ENCODE measurements at places on chromosomes 12 and 14. TPM values are rescaled to one million over a fixed set of nuclear protein-coding genes. Genes with fewer than 3 reads are reported as not detected.

BATF gene
- total RNA-seq = not detected

PPFIA2 gene
- 0.47 TPM for total RNA-seq

GRCh38 chr14:104739546-104740516 is 13.1 kb upstream of the SIVA1 start:
- DNase-seq = no peak

DNA sequence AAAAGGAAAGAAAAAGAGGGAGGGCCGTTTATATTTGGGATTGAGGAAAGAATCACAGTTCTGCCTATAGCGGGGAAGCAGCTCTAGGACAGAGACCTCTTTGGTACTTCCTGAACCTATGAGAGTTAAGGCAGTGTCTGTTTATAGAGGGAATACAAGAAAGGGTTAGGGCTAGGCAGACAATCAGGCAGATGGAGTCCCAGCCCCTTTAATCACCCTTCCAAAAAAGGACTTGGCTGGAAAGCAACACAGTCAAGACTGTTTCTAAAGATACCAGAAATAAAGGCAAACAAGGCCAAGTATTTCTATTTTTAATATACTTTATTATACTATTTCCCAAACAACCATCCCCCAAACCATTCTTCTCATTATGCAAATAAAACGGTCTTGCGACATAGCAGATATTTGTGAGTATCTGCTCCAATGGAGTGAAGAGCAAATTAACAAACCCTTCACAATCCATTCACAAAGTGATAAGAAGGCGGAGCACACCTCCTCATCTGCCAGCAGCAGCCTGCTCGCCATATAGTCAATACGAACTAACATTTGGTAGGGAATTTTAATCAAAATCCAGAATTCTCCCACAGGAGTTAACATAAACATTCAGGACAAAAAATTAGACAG is 697 bp upstream of the GRIP1 start:
- no peak for DNase-seq

DNA sequence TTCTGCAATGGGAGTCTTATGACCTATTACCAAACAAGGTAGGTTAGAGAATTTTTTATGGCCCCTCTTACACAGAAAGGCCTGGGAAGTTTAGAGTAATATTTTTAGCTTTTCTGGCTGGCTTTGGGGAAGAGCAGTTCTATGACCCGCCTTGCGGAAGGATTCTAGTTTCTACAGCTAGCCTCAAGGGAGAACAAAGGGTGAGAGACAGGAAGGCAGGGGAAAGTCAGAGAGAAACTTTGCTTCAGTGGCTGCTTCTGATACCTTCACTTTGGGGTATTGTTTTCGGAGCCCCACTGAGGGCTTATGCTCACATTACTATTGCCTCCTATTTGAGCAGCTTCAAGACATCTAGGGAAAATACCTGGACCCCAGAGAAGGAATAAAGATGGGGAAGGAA is 80.7 kb upstream of the NUDT4 start:
- no peak for DNase-seq

DNA sequence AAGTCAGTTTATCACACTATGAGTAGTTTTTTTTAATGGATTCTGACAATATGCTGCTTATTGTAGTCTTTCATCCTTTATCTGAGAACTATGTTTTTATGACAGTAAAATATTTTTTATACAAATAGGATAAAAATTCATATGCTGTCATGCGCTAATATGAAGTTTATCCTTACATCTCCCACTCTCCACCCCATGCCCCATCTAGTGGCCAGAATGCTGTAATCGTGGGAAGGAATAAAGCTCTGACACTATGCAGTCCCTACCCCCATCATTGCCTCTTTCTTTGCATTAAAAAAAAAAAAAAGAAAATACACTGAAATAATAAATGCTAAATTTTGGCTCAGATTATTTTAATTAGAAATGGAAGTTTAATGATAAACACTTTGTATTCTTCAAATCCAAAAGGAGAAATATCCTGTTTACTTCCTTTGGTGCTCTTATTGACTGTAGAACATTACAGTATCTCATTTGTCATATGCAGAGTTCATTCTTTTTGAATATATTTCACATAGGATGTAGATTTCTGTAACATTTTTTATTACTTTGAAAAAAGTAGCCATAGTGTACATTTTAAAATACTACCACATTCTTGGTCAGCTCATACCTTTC is 145.9 kb upstream of the SLCO1C1 start:
- DNase-seq = peak; percentile 5

- DNase-seq = no peak
Observed at GRCh38 chr12:98464190-98464589, 51.2 kb upstream of the TMPO start.

DNA sequence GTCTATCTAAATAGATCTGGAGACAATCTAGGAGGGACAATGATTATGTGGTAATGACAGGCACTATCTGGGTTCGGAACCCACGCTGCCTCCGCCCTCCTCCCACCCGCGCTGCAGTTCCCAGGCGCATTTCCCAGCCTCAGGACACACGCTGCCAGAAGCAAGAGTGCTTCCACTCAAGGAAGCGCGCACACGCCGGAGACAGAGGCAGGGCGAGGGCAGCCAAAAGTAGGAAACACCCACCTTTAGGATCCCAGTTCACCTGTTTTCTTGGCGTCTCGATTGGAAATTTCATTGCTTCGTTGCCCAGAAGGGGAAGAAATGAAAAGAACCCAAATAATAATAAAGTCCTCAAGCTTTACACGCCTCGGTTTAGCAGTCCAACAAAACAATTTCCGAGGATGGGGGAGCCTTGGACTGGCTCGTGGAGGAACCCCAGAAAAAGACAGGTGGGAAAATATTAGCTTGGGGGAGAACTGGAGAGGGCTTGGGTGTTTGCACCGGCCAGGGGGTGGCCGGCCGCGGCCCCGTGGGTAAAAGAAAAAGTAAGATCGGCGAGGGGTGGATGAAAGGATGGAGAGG is 474 bp downstream of the KCNK10 start:
- no peak for DNase-seq

GRCh38 chr12:98686603-98687002 is 41.5 kb downstream of the APAF1 start:
- no peak for DNase-seq

GRCh38 chr14:29444805-29445204 is 482.8 kb downstream of the PRKD1 start:
- no peak for DNase-seq

NKX2-1 gene
- not detected for total RNA-seq

DNA sequence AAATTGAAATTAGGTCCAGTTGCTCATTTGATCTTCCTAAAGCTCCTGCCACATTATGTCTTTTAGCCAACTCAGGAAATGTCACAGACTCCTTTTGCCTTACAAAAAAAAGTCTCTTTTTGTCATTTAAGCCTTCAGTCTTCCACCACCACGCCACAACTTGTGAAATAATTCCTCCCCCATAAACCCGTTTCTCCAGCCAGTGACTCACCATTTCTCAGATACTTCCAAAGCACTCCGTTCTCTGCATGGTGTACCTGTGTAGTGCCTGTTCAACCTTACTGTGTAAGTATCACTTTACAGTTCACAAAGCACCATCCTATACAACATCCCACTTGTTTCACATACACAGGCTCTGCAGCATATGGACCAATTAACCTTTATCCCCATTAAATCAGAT is 139.5 kb upstream of the AEBP2 start:
- DNase-seq = no peak

FLRT2 gene
- 15.8 TPM for total RNA-seq

- DNase-seq = no peak
Observed at GRCh38 chr14:66539034-66539433, 31.1 kb downstream of the GPHN start.

DNA sequence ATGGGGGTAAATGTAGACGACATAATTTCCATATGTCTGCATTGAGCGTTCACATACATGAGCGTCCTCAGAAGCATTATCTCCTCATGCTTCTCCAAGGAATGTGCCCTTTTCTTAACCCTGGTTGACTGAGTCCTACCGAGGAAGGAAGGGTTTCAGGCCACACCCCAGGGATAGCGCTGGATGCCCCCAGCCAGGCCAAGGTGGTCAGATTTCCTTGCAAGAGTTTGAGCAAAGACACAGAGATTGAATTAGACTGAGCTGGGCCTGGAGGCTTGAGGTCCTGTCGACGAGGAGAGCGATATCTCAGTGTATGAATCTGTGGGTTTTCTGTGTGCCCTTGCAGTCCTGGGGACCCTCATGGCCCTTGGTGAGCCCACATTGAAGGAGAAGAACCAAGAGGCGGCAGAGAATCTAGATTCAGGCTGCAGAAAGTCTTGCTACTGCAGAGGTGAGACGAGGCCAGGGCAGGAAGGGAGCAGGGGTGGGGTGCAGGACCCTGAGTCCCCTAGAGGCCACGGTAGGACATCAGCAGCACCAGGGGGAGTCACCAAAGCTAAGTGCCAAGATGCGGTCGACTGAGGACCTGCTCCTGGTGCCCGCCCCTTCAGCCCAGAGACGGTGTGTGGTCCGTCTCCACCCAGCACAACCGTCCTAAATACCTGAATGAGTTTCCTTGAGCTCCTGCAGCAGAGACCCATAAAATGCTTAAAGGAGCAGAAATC is 94.7 kb upstream of the DIO3 start:
- peak; percentile 32 for DNase-seq

- DNase-seq = no peak
Observed at GRCh38 chr12:106647793-106648514, 65.2 kb downstream of the RFX4 start.

DNA sequence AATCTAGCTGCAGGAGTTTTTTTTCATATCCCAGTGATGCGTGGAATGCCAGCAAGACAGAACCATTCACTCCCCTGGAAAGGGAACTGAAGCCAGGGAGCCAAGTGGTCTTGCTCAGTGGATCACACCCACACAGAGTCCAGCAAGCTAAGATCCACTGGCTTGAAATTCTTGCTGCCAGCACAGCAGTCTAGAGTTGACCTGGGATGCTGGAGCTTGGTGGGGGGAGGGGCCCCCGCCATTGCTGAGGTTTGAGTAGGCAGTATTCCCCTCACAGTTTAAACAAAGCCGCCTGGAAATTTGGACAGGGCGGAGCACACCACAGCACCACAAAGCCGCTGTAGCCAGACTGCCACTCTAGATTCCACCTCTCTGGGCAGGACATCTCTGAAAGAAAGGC is 86.9 kb upstream of the STXBP6 start:
- no peak for DNase-seq

C3AR1 gene
- 1.9 TPM for total RNA-seq

DNA sequence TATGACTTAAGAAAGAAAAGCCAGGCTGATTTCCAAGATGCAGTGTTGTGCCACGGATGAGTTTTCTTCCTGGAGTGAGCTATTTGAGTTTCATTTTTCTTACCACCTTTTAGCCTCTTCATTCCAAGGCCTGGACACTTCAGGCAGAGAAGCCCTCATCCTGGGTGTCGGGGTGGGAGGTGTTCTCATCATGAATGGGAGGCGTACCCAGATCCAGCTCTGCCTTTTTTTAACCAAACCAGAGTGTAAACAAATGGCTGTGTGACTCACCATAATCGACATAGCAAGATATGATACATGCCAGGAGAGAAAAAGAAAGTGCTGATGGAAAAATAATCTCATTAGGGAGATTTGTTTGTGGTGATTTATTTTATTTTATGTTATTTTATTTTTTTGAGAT is 79.9 kb downstream of the ARF6 start:
- DNase-seq = peak; percentile 84

PMCH gene
- not detected for total RNA-seq

DNA sequence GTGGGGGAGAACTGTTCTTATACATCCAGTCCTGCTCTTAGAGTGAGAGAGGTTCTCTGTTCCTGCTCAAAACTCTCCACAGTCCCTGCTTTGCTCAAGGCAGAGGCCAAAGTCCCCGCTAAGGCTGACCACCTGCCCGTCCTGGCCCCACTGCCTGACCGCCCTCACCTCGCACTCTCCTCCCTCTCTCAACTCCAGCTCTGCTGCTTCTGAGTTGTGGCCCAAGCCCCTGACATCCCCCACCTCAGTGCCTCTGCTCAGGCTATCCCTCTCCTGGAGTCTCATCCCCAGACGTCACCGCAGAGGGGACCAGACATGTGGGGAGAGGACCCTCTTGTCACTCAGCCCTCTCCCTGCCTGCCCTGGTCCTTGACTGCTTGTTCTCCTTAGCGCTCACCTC is 110.6 kb downstream of the CALM1 start:
- DNase-seq = no peak

LHX5 gene
- not detected for total RNA-seq

GRCh38 chr14:75383721-75384120 is 44.1 kb upstream of the JDP2 start:
- no peak for DNase-seq

DNA sequence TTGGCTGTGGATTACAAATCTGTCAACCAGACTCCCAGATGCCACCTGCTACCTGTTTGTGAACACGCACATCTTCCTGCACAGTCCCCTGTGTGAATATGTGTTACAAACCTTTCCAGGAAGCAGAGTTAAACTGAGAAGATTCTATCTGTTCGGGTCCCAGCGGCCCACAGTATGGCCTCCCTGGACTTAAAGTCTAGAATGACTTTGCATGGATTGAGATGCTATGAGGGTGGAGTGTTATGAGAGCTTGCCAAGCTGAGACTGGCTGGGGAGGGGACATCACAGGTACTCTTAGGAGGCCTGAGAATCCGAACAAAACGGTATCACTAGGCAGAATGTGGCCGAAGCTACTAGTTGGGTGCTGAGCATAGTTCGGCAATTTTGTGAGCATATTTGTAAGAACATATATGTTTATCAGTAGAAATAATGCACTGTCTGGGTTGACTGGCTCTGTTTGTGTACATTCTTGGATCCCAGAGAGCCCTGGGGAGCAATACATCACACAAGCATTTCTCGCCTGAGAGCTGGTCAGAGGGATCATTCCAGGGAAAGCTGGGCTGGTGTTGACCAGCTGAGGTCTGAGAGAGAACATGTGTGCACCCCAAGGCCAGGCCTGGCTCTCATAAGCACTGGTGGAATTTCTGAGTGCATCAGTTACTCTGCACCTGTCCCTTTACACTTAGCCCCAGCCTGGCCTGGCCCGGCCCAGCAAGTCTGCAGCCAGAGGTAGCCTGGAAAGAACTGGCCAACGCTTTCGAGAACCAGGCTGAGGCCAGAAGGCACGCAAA is 29.8 kb upstream of the LTBP2 start:
- DNase-seq = no peak

TCHP gene
- 28.6 TPM for total RNA-seq

SLC17A8 gene
- total RNA-seq = not detected
